ENCODE measurements at places on chromosomes 5 and 9. TPM values are rescaled to one million over a fixed set of nuclear protein-coding genes. Genes with fewer than 3 reads are reported as not detected.

GARNL3 gene
- 5.9 TPM for total RNA-seq

ITGA1 gene
- 36.6 TPM for total RNA-seq

CNTNAP3B gene
- 0.62 TPM for total RNA-seq

WDR38 gene
- not detected for total RNA-seq

ZNF169 gene
- total RNA-seq, result 1.6 TPM

ACOT12 gene
- total RNA-seq, result not detected

GCNT4 gene
- total RNA-seq, result 0.79 TPM

SLC34A3 gene
- total RNA-seq, result 0.10 TPM

CCL19 gene
- total RNA-seq, result not detected

NR5A1 gene
- not detected for total RNA-seq

HTR4 gene
- not detected for total RNA-seq

PRDM12 gene
- total RNA-seq, result not detected

INSYN2B gene
- 70.7 TPM for total RNA-seq

PCDHB5 gene
- total RNA-seq, result not detected

Data from M059J (cell line).